Karpas-422 (cell line): ENCODE measurements at places on chromosomes 2 and 18. TPM values are rescaled to one million over a fixed set of nuclear protein-coding genes. Genes with fewer than 3 reads are reported as not detected.

TCF4 gene
- 181 and 261 TPM in 2 replicates for total RNA-seq

DNA sequence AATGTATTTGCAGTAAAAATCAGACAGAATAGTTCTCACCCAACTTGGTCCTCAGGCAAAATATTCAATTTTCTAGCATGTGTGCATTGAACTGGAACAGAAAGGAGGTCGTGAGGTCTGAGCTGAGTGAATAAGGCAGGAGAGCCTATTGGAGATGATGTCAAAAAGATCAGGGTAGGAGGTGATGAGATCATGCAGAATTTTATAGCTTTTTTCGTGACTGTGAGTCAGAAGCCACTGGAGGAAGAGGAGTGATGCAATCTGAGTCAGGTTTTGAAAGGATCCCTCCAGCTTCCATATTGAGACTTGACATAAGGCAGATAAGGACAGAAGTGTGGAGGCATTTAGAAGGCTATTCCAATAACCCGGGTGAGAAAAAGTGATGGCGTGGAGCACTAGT is 299.5 kb upstream of the SOX11 start:
- no peak for DNase-seq

DNA sequence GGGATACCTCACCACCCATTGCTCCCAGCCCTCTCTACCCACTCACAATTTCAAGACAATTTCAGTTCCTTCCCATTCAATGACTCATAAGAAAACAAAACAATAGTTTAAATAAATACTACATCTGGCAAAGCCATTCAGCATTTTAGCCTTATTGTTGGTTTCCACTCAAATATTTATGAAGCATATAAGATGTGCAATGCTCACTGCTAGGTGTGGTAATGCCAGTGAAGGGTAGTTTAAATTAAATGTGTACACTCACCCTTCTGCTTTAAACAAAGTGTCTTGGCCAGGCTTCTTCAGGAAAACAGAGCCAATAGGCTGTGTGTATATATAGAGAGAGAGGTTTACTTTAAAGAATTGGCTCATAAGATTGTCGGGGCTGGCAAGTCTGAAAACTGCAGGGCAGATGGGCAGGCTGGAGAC is 37.0 kb downstream of the INO80C start:
- no peak for DNase-seq

GRCh38 chr18:38576916-38577315 is 1011.3 kb upstream of the CELF4 start:
- no peak for DNase-seq
